ENCODE measurements at places on chromosomes 12 and 14.
A peak's percentile ranks its signal among the peaks of the same experiment; 100 is the strongest.

- DNase-seq, result no peak
Measured at GRCh38 chr12:91636721-91637120, 454.1 kb upstream of the DCN start.

GRCh38 chr14:53144244-53144643, 8.9 kb downstream of the DDHD1 start:
- DNase-seq, result no peak

DNA sequence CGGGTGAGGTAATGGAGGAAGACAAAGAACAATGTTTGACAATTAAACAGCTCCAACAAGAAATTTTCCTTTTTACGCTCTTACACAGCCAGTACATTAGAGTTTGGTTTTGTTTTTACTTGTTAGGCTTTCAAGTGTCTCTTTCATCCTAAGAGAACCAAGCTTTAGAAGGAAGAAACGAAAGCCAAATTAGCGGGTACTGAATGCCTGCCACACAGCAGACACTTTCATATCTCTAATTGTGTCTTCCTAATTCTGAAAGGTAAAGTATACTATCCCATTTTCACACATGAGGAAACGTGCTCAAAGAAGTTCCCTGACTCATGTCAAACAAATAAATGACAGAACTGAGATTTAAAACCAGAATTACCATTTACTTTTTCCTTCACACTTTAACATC, 65.0 kb downstream of the CDK17 start:
- DNase-seq, result no peak

- DNase-seq, result no peak
Measured at GRCh38 chr14:69684461-69685217, 73.2 kb downstream of the SUSD6 start.

GRCh38 chr12:129186952-129187351, 333.7 kb downstream of the GLT1D1 start:
- DNase-seq, result no peak

DNA sequence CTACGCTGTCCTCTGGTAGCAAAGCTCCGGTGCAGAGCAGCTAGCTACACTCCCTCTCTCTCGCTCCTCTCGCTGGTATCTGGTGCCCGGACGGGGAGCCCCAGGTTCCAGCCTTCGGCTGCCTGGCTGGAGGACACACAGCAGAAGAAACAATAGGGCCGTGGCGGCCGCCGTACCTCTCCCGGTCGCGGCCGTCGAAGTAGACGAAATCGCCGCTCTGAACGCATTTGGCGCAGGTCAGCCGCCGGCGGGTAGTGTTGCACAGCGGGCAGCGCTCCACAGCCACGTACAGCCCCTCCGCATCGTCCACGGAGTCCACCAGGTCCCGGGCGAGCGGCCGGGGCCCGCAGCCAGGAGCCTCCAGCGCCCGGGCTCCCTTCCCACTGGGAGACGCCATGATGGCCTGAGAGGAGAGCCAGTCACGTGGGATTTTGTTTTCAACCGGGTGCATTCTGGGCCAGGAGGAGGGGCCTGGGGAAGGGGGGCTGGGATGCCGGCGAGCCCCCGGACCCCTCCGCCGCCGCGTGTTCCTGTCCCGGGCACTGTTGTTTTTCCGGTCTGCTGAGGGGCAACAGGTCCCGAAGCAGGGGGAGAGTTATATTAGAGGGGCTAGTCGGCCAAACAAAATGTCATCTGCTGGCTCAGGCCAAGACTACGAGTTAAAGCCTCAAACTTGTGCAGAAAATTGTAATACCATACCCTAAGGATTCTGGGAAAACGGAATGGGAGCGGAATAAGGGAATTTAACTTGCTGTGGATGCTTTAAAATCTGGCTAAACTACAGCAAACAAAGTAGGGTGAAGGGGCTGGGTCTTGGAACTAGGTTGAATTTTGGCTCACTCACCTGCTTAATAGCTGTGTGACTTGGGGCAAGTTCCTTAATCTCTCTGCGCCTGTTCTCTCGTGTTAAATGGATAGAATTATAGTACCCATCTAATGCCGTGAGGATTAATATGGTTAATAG, at the start of gene ATG14:
TSS of gene ATG14 (minus strand) at position 405 of the 964 bp plus-strand sequence. CDS start at position 397, 8 bp downstream.
- DNase-seq, result peak; percentile 87

DNA sequence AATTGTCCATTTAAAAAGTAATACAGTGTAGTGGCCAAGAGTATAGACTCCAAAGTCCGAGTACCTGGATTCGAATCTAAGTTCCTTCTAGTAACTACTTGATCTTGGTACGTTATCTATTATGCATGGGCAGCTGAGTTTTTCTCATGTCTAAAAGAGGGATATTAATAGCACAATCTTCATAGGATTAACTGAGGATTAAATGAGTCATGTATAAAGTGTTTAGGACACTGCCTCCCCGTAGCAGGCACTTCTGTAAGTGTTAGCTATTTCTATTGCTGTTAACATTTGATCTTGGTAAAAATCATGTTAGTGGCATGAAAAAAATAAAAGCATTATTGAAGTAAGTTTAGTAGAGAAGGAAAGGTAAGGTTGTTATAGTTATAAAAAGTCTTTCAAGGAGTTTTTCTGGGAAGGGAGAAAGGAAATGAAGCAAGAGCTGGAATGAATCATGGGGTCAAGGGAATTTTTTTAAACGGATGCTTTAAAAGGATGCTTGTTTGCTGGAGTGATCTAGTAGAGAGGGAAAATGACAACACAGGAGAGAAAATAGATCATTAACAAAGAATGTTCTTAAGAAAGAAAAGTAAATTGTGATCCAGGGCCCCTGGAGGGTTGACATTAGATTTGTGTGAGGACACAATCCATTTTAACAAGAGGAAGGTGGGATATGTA, 502.2 kb upstream of the USP15 start:
- DNase-seq, result no peak

DNA sequence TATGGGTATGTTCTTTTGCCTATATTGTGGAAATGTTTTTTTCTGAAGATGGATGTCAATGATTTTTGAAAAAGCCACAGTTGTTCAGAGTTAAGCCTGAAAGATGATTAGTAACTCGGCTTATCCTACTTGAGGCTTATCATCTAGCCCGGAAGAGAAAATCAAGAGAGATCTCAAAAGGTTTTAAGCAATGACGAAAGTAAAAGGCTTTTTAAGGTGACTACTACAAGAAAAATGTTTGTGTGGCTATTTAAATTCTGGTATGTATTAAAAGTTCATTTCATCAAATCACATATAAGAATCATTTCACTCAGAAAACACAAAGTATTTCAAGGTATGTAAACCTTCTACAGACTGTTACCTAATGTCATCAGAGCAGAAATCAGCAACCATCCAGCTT, 40.2 kb downstream of the HEATR5A start:
- DNase-seq, result no peak

DNA sequence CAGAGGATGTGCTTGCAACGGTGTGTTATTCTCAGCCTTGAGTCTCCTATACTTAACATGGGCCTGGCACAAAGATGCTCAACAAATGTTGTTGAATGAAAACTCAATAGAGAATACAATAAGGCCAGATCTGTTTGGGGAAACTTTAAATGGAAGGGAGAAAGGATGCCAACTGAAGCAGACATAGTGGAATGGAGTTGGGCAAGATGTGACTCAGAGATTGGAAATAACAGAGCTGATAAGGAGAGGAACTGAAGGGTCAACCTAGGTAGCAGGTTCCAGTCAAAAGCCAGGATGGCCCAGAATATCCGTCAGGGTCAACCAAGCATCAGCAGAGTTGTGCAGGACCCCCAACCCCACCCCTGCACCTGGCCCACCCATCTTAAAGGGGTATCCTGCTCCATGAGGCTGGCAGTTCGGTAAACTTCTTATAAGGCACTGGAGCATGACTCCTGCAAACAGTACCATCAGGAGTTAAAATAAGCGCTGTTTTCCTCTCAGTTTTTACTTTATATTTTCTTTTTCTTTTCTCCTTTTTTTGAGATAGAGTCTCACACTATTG, 1.1 kb upstream of the BCDIN3D start:
- no peak for DNase-seq

- no peak for DNase-seq
Measured at GRCh38 chr12:106790020-106790419, 15.5 kb downstream of the RIC8B start.

DNA sequence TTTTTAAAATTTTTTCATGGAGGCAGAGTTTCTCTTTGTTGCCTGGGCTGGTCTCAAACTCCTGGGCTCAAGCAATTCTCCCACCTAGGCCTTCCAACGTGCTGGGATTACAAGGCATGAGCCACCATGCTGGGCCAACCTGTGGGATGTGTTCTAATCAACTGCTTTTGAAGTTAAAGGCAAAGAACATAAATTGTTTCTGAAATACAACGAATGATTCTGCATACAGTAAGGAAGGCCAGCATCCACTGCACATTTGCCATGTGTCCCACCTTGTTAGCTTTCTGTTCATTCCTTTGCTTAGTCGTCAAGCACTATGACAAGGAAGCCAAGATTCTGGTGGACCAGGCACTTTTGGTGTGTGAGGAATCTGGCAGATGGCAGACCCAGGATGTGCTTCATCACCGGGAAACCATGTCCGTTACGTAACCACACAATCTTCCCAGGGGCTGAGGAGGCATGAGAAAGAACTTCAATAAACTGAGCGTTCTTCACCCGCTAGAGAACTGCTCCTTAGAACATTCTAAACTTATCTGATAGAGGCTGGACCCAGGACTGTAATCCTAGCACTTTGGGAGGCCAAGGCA, 24.5 kb downstream of the MOK start:
- DNase-seq, result no peak

- DNase-seq, result no peak
Measured at GRCh38 chr12:117900561-117900960, 68.2 kb downstream of the KSR2 start.

- DNase-seq, result no peak
Measured at GRCh38 chr14:63725786-63726460, 1.9 kb downstream of the SGPP1 start.

GRCh38 chr12:24591715-24592440, 357.0 kb downstream of the BCAT1 start:
- DNase-seq, result no peak

- DNase-seq, result no peak
Measured at GRCh38 chr12:8157484-8158198, 826 bp downstream of the ZNF705A start.

DNA sequence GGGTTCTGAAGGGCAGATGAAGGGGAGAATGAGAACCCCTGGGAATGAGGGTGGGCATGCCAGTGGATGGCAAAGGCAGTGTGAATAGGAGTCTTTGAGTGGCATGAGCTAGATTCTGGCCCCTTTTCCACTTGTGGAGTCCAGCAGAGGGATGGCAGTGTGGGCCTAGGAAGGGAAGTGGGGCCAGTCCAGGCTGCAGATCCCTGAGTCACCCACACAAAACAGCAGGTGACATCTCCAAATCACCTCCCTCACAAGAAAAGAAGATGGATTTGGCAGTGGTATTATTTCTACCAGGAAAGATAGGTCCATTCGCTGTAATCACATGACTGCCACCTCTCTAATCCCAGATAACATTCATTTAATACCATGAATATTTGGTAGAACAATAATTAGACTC, 151.3 kb downstream of the TTC7B start:
- DNase-seq, result no peak

DNA sequence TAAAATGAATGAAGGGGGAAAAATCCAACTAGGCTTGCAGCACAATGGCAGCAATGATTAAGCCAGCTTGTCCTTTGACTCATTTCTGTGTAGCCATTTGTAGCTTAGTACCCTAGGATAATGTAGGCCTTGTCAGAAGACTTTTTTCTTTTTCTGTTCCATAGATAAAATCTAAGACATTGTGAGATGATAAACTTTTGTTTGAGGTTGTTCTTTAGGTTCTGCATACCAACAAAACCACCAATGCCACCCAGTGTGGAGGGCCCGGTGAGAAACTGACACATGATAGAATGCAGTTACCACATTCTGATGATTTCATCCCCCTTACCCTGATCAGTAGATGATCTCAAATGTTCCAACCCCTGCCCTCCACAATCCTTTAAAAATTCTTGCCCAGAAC, 6.6 kb upstream of the KLRD1 start:
- no peak for DNase-seq

- DNase-seq, result no peak
Measured at GRCh38 chr14:72792051-72792788, 101.7 kb downstream of the DPF3 start.

DNA sequence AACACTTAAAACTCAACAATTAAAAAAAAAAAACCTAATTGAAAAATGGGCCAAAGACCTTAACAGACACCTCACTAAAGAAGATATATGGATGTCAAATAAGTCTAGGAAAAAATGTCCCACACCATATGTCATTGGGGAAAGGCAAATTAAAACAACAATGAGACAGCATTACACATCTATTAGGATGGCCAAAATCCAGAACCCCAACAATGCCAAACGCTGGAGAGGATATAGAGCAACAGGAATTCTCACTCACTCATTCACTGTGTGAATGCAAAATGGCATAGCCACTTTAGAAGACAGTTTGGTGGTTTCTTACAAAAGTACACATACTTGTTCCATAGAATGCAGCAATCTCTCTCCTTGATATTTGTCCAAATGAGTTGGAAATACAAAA, 173.7 kb downstream of the SLC25A21 start:
- DNase-seq, result no peak

- DNase-seq, result no peak
Measured at GRCh38 chr12:92215358-92215757, 69.7 kb upstream of the BTG1 start.

DNA sequence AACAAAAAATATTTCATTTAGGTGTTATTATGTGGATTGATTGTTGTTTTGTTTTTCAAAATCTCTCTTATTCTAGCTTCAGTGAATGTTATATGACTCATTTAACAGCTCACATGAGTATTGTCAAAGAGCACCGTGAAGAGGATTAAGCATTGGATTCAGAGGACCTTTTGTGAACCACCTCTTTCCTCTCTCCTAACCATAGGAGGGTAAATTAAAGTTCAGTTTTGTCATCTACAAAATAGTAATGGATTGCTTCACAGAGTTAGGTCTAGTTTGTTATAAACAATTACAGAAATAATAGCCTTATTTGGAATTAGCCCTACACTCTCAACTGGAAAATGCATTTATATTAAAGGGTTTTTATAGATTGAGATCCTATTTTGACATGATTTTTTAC, 962 bp upstream of the KERA start:
- DNase-seq, result no peak

DNA sequence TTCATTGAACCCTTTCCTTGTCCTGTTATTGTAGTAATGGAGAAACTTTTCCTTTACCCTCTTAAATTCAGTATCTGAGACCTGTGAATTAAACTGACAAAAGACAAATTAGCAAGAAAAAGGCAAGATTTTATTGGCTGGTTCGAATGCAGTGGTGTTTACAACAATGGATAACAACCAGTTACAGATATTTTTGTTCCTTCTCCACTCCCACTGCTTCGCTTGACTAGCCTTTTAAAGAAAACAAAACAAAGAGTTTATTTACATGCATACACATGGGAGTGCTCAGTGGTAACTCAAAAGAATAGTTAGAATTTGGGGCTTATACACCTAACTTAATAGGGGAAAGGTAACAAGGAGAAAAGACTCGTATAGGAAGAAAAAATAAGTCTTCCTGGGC, 37.0 kb upstream of the HECTD1 start:
- DNase-seq, result no peak
